ENCODE measurements at places on chromosomes 7 and 10.

GRCh38 chr7:55400191-55400590 lies 35.1 kb downstream of the LANCL2 start:
- DNase-seq: no peak

DNA sequence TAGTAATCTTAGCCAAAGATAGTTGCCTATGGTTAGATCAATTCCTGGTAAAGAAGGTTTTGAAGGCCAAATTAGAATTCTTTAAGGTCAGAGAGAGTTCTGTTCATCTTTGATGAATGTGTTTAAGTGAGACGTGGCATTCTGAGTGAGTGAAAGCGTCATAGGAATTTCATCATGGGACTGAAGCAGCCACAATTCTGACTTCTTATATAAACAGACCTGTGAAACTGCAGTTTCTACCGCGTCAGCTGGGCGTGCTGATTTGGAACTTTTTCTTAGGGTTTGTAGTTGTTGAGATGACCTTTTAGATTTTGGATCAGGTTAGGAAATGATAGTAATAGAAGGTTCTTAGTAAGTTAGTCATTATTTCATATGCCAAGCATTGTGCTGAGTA lies 103.8 kb downstream of the CNNM2 start:
- DNase-seq: no peak

- no peak for DNase-seq
These were observed 49.6 kb upstream of the CHST15 start for GRCh38 chr10:124142960-124143359.

GRCh38 chr7:116062666-116063065 lies 32.1 kb upstream of the TFEC start:
- DNase-seq: no peak

GRCh38 chr7:100369105-100369504 lies 4.2 kb upstream of the PILRA start:
- DNase-seq: no peak

DNA sequence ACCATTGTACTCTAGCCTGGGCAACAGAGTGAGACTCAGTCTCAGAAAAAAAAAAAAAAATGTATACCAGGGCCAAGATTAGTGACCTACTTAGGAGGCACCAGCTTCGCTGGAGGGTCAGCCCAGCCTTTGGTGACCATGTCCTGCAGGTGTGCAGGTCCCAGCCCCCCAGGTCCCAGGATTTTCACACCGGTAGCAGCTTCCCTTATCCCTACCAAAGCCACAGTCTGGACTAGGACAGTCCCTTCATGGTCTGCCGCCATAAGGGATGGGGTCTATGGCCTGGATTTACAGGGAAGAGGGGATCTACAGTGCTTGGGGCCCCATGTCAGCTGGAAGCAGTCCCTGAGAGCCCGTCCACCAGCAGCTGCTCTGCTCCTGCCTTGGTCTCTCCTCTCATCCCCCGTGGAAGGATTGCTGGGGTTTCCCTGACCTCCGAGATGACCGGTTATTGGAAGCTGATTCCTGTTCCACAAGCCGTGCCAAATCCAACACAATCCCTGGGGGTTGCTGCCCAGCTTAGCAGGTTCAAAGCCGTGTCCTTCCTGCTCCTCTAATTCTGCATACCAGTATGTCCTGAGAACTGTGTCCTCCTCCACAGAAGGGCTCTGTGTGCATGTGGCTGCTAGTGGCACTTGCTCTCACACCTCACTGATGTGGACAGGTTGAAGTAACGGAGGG lies 11.0 kb upstream of the NDUFB2 start:
- DNase-seq: no peak

DNA sequence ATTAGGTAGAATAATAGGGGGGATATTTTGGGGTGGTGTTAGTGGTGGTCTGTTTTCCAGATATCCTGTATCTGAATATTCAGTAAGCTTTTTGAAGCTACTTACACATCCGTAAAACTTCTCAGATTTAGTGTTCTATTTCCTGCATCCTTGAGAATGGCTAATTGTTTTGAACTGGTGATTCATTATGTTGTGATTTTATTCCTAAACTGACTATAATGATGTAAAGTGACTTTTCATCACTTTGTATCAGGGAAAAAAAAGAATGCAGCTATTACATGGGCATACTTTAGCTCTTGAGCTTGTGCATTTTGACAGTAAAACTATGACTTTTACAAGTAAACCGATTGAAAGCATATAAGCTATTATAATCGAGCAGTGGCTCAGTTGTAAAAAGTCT lies 18.2 kb downstream of the WAC start:
- no peak for DNase-seq

- peak; percentile 56 for DNase-seq
These were observed 2.9 kb downstream of the AQP1 start for GRCh38 chr7:30914596-30914995.

DNA sequence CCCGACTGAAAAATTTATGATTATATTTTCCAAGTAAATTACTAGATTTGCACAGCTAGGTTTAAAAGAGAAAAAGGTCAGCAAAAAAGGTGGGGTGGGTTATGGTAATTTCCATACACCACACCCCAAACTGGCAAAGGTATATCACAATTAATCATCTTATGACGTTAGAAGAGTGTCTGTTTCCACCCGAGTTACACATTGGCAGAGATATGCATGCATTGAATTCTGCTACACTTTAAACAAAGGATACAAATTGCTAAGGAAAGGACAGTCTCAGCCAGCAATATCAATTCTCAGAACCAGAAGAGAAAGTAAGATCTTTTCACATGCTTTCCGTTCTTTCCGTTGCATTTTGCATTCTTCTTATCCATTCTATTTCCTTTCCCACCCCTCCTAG lies 843.3 kb downstream of the GATA3 start:
- no peak for DNase-seq

DNA sequence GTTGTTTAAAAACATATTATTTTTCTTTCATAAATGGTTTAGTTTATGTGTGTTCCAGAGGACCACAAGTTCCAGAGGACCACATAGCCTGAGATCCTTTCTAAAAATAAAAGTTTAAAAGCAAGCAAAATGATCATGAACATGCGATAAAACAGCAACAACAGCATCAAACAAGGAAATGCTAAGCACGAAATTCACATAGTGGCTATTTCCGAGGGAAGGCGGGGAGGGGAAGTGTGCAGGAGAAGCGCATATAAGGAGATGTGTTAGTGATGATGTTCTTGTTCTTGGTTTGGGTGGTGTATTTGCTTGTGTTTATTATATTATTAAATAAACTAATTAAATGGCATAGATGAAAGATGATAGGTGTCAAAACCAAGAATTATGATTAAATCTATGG lies 1.2 kb downstream of the TBATA start:
- no peak for DNase-seq

DNA sequence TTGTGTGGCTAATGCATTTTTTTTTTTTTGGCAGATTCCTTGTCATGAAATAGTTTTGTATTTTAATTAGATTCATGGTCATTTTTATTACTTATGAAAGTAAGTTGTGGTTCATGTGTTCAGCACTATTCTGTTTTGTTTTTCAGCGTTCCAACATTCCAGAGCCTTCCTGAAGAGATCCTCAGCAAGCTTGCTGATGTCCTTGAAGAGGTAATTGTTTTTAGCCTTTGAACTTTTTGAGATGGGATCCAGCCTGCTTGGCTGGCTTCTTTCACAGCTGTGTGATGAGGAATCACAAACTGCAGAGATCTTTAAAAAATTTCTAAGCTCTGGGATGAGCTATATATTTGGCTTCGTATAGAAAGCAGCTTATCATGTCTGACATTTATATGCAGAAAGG lies 208.0 kb upstream of the CSTF2T start:
- no peak for DNase-seq

DNA sequence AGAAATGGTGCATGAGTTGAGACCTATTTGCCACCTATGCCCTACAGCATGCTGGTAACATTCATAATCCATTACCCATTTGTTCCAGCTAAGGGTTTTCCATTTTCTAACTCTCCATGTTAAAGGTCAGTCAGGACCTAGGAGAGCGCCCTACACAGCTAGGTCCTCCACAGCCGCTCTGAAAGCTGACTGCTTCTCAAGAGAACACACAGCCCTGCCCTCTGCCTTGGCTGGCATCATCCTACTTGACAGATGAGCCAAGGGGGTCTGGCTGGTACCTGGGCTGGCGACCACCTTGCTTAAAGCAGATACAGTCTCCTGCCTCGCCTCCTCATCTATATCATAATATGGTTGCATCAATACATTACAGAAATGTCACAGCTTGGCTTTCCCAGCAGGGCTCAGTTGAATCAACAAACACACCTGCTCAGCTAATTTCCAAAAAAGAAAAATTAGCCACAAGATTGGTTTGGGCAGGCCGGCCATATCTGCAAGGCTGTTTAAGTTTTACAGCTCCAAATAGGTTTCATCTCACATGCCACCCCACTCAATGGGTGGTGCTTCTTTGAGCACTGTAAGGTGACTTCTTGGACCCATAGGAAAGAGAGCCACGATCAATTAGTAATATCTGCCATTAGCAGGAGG lies 17.3 kb downstream of the TLL2 start:
- DNase-seq: no peak

- peak; percentile 81 for DNase-seq
These were observed 11.2 kb downstream of the AVL9 start for GRCh38 chr7:32506266-32507054.

DNA sequence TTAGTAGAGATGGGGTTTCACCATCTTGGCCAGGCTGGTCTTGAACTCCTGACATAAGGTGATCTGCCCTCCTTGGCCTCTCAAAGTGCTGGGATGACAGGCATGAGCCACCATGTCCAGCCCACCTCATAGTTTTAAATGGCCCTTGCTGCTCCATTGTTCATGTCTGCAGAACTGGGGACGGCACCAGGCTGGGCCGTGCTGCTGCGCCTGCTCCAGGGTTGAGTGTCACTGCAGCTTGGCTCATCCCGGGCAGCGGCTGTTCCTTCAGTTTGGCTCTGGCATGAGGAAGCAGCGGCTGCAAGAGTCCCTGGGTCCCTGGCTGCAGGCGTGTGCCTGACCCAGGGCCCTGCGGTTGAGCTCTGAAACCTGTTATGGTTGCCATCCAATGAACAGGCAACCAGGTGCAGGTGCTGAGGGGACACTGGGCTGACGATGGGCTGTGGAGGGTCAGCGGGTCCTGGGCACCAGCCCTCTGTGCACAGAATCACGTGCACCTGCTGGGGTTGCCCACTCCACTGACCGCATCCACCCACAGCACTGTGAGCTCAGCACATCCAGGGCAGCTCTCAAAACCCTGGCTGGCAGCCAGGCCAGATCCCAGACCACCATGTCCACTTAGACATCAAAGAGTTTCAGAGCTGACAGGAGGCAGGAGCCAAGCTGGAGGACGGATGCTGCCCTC lies 70.2 kb upstream of the PPP2R2D start:
- no peak for DNase-seq

GRCh38 chr10:63684257-63684936 lies 163.2 kb downstream of the REEP3 start:
- no peak for DNase-seq

GRCh38 chr7:81161451-81162075 lies 242.7 kb upstream of the SEMA3C start:
- peak; percentile 37 for DNase-seq

- peak; percentile 80 for DNase-seq
These were observed 46.7 kb upstream of the PLCE1 start for GRCh38 chr10:93947055-93947454.

- no peak for DNase-seq
These were observed 189.0 kb upstream of the CELF2 start for GRCh38 chr10:10828623-10829022.

DNA sequence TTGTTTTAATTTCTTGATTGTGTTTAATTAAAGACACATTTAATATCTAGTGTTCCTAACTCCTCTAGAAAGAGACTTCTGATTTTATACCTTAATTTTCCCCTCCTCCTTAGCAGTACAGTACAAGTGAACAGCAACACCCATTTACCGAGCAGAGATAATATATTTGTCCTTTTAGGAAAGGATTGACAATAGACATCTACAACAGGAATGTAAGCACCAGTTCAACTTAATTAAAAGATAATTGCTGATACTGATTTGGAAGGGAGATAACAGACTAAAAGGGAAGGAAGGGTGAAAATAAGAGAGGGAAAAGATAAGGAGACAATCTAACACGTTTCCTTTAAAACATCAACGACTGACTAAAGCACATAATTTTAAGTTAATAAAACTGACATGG lies 119.3 kb downstream of the SRPK2 start:
- DNase-seq: peak; percentile 11

- DNase-seq: no peak
These were observed 114.5 kb downstream of the LARP4B start for GRCh38 chr10:816958-817357.

- no peak for DNase-seq
These were observed 552.4 kb upstream of the GALNT17 start for GRCh38 chr7:70579397-70580097.

DNA sequence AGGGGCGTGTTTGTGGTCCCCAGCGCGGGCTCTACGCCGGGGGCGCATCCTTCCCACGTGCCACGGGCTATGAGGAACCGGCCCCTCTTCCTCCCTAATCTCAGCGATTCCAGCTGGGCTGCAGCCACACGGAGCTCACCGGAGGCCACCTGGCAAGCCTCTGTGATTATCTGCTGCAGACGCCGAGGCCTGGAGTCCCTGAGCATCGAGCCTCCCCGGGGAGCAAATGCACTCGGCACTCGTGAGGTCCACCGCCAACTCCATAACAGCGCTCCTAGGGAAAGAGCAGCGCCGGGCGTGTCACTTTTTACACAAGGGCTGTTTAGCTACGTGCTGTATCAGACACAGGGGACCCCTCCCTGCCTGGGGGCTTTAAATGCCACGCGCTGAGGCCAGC lies 101.2 kb downstream of the DYNC2I1 start:
- DNase-seq: no peak

- no peak for DNase-seq
These were observed 386.6 kb downstream of the DPP6 start for GRCh38 chr7:154438571-154439367.

DNA sequence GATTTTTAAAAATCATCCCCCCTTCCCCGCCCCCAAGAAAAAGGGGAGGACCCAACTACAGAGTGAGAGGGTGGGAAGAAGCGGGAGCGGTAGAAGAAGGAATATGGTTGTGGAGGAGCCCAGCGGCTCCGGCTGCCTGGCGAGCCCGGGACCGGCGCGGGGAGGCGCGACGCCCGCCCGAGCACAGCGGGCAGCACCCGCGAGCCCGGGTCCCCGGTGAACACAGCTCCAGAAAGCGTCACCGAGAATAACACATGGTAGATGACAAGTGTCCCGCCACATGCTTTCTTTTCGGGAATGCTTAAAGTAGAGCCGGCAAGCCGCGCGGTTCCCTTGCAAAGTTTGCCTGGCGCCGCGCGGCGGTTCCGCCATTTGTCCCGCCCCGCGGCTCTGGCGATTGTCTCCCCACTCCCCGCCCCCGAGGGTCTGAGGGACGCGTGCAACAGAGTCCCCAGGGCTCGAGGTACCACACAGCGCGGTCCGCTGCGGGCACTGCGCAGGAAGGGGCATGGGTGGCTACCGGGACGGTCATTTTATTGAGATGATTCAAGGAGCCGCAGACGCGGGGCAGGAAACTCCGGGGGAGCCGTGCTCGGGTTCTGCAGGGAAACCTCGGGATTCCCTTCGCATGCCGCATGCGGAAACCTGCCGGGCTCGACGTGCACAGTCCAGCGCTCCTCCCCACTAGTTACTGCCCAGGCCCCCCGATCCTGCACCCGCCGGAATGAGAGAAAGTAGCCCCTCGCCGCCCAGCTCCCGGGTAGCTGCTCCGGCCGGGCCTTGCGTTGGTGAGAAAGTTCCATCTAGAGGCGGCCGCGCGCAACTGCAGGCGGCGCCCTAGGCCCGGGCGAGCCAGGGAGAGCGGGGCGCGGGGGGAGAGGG lies 781 bp upstream of the GRM8 start:
- DNase-seq: peak; percentile 32
